ENCODE measurements at places on chromosomes 3 and 15.

DNA sequence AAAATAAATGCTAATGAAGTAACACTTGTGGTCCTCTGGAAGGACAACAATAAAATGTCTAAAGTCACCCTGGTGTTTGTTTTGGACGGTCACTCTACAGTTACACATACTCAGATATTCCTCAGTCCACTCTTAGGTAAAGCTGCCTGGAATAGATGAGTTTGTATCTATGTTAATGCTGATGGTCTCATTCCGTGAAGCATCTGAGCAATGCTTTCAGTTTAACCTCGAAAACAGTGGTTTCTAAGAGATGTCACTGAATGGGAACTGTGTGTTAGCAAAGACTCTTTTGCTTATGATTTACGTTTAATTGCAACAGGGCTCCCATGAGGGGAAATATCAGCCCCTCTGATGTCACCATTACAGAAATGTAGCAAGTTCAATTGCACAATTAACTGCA, 49.1 kb downstream of the FBN1 start:
- peak; percentile 68 for DNase-seq

DNA sequence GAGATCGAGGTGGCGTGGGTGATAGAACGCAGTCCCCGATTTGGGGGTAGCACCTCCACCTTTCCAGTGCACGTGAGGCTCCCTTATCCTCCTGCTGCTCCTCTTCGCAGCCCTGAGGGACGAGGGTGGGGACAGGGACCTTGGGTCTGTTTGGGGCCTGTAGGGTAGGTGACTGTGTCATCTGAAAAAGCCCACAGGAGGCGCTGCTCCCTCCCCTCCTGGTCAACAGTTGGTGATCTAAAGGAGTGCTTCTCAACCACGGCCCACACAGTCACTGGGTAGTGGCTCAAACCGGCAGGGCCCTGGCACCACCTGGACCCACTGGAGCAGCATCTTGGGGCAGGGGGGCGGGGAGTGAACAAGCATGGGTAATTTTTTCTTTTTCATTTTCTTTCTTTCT, 7.1 kb downstream of the LRRK1 start:
- DNase-seq, result no peak

GRCh38 chr3:152403632-152404066, 134.9 kb downstream of the MBNL1 start:
- DNase-seq, result no peak

GRCh38 chr3:21847005-21847404, 96.0 kb upstream of the ZNF385D start:
- DNase-seq, result no peak

All from suppressor macrophage treated with lipopolysaccharide for 4 hours (primary cell).